ENCODE measurements at places on chromosomes 4 and X. TPM values are rescaled to one million over a fixed set of nuclear protein-coding genes. Genes with fewer than 3 reads are reported as not detected.

GRCh38 chr4:2266181-2266580 lies 4.3 kb upstream of the MXD4 start:
- H3K36me3 ChIP-seq: no peaks in the 10 kb centered on the region
- DNase-seq: no peak
- H3K27ac ChIP-seq: no peak overlapping the region
- no peak overlapping the region for H3K4me3 ChIP-seq
- H3K27me3 ChIP-seq: peaks cover 15% of the 10 kb centered on the region

DNA sequence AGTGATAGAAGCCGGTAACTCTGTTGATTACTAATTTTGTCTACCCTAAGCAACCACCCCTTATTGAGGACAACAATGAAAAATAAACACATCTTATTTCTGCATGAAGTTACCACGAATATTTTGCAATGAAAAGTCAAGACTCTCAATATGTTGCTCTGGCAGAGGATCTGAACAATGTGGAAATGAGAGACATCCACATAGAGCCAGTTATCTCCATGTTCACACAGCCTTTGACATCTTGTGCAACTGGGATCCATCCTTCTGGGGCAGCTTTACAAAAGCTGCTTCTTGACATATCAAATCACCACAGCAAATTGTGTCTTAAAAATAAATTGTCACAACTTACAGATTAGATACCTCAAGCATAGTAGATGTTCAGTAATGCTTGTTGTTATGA lies 10.2 kb downstream of the EDNRA start:
- H3K4me1 ChIP-seq: no peaks in the 10 kb centered on the region
- no peak overlapping the region for H3K27ac ChIP-seq
- H3K27me3 ChIP-seq: no peaks in the 10 kb centered on the region

ANAPC10 gene
- total RNA-seq: 29.3 TPM

- no peaks in the 10 kb centered on the region for H3K27me3 ChIP-seq
- H3K27ac ChIP-seq: no peak overlapping the region
- H3K36me3 ChIP-seq: peaks cover 85% of the 10 kb centered on the region
- no peak overlapping the region for H3K4me3 ChIP-seq
- no peak for DNase-seq
These were observed 21.5 kb downstream of the HHIP start for GRCh38 chr4:144667500-144667899.

TMPRSS11A gene
- not detected for total RNA-seq

DNA sequence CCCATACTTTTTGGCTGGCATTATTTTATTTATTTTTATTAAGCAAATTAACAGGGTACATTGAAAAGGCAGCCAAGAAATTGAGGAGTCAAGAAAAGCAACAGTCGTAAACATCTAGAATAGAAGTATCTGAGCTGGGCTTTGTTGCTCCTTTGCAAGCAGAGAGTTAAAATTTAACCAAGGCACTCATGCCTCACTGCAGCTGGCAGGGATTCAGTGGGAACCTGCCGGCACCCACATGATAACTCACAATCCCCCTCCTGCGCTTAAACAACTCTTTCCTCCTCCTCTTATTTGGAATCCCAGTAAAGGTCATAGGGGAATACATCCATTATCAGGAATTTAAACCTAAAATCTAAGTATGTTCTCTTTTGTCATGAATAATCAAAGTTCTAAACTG lies 115.5 kb downstream of the SOX3 start:
- no peaks in the 10 kb centered on the region for H3K36me3 ChIP-seq
- H3K27ac ChIP-seq: no peak overlapping the region
- no peaks in the 10 kb centered on the region for H3K27me3 ChIP-seq
- no peak for DNase-seq

DNA sequence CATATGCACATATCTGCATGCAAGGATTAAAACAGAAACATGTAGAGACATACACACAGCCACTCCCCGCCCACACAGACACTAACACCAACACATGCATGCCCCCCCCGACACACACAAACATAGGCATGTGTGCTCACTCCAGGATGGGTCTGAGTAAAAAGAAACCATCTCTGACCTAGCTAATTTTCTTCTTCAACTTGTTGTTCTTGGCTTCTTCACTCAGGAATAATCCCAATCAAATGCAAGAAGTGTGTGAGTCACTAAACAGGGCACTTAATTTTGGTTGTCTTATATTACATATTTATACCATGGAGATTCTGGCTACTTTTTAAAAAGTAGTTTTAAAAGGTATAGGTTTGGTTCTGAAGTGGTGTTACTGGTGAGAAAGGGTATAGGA lies 28.3 kb downstream of the ENOX2 start:
- H3K27ac ChIP-seq: no peak overlapping the region
- no peaks in the 10 kb centered on the region for H3K4me1 ChIP-seq
- H3K4me3 ChIP-seq: no peak overlapping the region
- no peaks in the 10 kb centered on the region for H3K27me3 ChIP-seq
- H3K36me3 ChIP-seq: no peaks in the 10 kb centered on the region
- DNase-seq: no peak

ARHGEF9 gene
- 47.9 TPM for total RNA-seq

ODAPH gene
- total RNA-seq: not detected

Measured in SJCRH30 (cell line).